ENCODE measurements at places on chromosomes 3 and 15. TPM values are rescaled to one million over a fixed set of nuclear protein-coding genes. Genes with fewer than 3 reads are reported as not detected.
A peak's percentile ranks its signal among the peaks of the same experiment; 100 is the strongest.

DNA sequence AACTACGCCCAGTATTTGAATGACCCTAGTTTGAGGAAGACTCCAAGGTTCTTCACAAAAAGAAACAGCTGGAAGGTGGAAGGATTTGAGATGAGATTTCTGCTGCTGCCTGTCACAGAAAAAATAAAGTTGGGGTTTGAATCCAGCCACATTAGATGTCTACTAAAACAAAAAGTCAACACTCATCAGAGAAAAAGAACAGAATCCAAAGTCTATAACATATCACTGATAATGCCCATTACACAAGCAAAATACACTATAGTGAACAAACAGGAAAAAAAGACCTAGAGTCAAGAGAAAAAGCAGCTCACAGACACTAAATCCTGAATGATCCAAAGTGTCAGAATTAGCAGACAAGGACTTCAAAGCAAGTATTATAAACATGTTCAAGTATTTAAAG is 56.0 kb downstream of the RFX7 start:
- DNase-seq: no peak

DNA sequence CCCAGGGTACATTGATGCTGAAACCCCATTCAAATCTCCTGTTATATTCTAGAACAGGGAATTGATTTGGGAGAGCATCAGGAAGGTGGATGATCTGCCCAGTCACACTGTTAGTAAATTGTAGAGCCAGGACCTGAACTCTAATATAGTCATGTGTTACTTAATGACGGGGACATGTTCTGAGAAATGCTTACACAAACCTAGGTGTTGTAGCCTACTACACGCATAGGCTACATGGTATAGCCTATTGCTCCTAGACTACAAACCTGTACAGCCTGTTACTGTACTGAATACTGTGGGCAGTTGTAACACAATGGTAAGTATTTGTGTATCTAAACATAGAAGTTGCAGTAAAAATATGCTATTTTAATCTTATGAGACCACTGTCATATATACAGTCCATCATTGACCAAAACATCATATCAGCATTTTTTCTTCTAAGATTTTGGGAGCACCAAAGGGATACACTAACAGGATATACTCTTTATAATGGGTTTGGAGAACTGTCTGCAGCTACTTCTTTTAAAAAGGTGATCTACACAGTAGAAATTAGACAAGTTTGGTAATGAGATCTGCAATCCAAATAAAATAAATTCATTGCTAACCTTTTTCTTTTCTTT is 5.8 kb downstream of the B2M start:
- no peak for DNase-seq

DNA sequence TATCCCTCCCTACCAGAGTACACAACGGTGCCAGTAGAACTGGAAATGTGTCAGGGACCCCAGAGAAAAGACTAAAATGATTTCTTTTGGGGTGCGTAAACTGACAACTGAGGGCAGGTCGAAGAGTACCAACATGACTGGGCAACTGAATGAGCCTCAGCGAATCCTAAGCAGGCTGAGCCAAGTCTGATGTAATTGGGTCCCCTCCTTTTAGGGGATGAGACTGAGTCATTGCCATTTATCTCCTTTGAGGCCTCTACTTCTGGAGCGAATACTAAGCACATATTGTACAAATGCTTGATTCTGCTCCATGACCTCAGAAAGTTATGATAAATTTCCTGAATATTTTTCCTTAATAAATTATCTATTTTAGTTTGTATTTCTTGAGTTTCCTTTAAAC is 17.3 kb upstream of the GPR156 start:
- no peak for DNase-seq

- no peak for DNase-seq
These were observed 84.9 kb downstream of the LRIG1 start for GRCh38 chr3:66415867-66416428.

- DNase-seq: no peak
These were observed 148.6 kb upstream of the STRIT1 start for GRCh38 chr3:155442072-155442471.

DNA sequence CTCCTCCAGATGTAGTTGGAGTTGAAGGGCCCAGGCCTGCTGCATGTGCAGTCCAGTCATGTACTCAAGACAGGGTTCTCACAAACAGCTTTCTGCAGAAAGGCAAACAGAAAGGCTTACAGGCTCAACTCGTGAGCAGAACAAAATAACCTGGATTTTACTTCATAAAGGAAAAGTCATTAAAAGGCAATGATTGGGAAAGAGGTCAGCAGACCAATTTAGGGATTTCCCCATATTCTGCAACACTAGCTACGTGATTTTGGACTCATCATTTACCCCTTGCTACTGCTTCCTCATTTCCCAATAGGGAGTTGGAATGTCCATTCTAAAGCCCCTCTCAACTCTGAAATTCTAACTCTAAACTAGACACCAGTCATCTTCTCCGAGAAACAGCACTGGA is 18.1 kb downstream of the METTL6 start:
- no peak for DNase-seq

GRCh38 chr3:188421151-188421821 is 267.3 kb downstream of the LPP start:
- DNase-seq: no peak

DNA sequence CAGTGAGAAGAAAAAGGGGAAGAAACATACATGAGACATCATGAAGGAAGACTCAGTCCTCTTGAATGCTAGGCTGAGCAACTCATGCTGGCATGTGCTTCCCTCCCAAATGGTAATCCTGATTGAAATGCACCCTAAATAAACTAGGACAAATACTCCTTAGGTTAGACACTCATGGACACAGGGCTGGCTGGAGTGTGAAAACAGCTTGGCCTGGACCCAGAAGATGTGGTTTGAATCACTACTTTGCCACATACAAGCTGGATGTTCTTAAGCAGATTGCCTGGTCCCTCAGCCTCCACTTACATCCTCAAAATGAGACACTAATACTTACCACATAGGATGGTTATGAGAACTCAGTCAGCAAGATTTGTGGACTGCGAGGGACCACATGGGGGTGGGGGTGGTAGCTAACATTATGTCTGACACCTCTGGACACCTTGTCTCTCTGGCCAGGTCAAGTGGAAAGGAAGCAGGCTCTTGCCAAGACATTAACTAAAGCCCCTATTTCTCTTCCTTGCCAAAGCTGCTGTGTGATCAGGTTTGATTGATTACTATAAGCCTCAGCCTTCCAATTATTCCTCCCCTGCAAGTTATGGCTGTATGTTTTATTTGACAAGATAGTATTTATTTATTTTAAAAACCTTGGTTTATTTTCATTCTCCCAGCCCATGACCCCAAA is 138.9 kb upstream of the SLC7A14 start:
- no peak for DNase-seq

GRCh38 chr3:101381809-101382208 is 61.4 kb upstream of the IMPG2 start:
- DNase-seq: no peak

- no peak for DNase-seq
These were observed 666.7 kb upstream of the NAALADL2 start for GRCh38 chr3:174192471-174192870.

DNA sequence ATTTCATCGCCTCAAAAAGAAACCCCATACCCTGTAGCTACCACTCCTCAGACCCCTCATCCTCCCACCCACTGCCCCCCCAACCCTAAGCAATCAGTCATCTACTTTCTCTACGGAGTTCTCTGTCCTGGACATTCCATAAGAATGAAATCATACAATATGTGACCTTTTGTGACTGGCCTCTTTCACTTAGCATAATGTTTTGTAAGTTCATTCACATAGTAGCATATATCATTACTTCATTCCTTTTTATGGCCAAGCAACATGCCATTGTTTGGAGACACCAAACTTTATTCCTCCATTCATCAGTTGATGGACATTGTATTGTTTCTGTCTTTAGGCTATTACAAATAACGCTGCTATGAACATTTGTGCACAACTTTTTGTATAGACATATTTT is 64.2 kb downstream of the TNIK start:
- no peak for DNase-seq

- DNase-seq: no peak
These were observed 242.3 kb upstream of the ROBO1 start for GRCh38 chr3:80010021-80010571.

DNA sequence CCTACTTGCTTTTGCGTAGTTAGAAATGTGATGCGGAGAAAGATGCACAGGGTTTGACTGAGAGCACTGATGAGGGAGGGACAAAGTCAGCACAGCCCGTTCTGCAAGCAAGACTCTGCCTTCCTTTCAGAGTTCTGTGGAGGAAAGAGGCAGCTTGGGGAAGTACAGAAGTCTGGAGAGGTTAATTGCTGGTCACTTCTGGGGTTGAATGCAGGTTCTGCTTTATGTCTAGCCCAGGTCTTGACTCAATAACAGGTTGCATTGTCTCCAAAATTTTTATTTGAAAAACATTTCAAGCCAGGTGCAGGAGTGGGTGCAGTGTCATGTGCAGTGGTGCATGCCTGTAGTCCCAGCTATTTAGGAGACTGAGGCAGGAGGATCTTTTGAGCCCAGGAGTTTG is 461.7 kb downstream of the NR2F2 start:
- no peak for DNase-seq

- no peak for DNase-seq
These were observed 3.4 kb downstream of the KLHL40 start for GRCh38 chr3:42688487-42689420.

DNA sequence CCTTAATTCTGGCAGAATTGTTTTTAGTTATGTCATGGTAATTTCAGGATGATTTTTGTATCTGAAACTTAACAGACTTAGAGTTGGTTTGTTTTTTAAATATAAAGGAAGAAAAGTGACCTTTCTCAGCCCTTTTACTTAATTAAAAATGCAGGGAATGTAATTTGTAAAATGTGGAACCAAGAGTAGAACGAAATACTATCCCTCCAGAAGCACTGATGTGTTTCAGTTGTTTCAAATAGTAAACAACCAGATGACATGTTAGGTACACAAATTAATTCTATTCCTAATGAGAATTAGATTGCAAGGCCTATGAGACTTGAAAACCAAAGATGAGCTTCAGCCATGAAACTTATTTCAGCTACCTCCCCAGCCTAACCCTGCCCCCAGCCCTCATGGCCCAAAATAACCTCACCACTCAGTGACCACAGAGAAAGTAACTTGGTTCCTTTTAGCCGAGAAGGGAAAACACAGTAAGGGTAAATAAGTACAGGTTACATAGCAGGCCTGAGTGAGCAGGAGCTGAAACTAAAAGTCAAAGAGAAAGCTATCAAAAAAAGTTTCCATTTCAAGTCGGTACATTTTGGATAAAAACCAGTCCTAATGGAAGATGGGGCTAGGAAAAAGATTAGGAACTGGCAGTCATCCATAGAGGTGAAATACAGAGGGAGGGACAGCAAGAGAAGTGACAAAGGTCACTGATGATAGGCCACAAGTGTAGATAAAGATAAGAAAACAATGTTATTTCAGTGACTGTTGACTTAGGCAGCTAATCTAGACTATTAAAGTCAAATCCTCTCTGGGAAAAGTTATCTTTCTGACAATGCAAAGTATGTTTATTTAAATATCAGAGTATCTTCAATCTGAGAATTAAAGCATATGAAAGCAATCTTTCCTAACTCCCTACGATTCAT is 23.2 kb downstream of the SENP8 start:
- DNase-seq: no peak

- DNase-seq: no peak
These were observed 215.3 kb downstream of the ROBO2 start for GRCh38 chr3:77254967-77255831.

- DNase-seq: peak; percentile 14
These were observed 51.1 kb upstream of the ARRDC4 start for GRCh38 chr15:97909291-97909891.

- no peak for DNase-seq
These were observed 127.8 kb downstream of the ABI3BP start for GRCh38 chr3:100865442-100865841.

DNA sequence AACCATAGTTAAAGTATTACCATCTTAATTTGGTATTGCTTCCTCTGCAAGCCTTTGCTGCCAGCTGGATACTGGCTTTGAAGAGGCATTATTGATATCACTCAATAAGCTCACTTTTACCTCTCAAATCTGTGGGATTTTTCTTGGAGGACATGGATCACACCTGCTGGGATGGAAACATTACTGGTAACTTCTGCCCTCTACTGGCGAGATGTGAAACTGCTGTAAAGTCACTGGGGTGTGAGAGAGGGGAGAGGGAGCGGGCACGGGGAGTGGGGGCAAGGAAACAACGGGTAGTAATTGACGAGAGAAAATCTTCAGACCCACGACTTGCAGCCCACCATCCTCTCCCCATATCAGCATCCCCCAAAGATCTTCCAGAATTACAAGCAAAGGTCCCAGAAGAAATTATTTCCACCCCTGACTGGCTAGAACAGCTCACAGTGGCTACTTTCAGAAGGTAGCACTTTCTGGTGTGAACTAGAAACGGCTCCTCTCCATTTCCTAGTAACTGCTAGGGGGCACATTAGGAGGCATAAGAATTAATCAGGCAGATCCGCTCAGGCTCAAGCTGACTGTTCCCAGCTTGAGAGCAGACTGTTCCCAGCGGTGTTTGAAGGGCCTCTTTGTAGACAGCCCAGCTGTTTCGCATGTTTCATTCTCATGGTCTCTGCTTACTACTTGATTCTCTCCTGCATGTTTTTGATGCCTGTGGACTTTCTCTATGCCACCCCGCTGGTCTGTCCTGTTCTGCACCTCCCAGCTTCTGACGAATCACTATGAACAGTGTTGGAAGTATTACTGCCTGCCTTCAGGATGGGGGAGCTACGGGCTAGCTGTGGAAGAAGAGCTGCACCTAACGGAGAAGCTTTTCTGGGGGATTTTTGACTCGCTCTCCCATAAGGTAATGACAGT is 230.4 kb upstream of the CHRM5 start:
- DNase-seq: peak; percentile 22

GRCh38 chr3:108461661-108462111 is 48.7 kb downstream of the MYH15 start:
- DNase-seq: no peak

- no peak for DNase-seq
These were observed 249.3 kb downstream of the UNC13C start for GRCh38 chr15:54227569-54227968.

GRCh38 chr3:15500107-15500724 is 21.3 kb downstream of the COLQ start:
- DNase-seq: no peak

DNA sequence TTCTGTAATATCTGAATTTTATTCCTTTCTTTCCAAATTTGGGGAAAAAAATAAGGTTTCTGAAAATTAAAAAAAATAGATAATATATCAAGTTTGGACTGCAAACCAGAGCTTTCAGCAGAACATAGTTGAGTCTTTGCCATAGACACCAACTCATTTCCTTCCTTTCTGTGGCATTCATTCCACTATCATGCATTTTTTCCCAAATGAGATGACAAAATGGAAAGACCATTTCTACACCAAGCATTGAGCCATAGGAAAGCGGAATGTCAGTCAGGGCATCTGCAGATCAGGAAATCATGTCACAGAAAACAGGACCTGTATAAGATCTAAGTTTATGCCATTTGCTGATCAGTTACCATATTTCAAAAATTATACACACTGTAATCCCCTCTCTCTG is 333.3 kb upstream of the THBS1 start:
- no peak for DNase-seq

Gene MUC20
- 6.0 TPM for total RNA-seq

Gene PLSCR5
- not detected for total RNA-seq

Gene STAB1
- total RNA-seq: 2.2 TPM

Gene POC1A
- total RNA-seq: 1.9 TPM

Gene FLNB
- total RNA-seq: 79.7 TPM

Gene SNRPN
- 111 TPM for total RNA-seq

Gene TUSC2
- total RNA-seq: 28.9 TPM

Gene GATM
- 0.49 TPM for total RNA-seq

Data from T-cell (primary cell).